Activated B cell treated with CpG ODN at 0.5 μM for 24 hours (primary cell): ENCODE measurements at places on chromosomes 2 and 18. TPM values are rescaled to one million over a fixed set of nuclear protein-coding genes. Genes with fewer than 3 reads are reported as not detected.

ZNF521 gene
- total RNA-seq, result 0.16 and 0.61 TPM in 2 replicates

GPR35 gene
- 1.6 TPM in 2 replicates for total RNA-seq

FAP gene
- total RNA-seq, result not detected in 2 replicates

BIN1 gene
- 62.5 and 63.5 TPM in 2 replicates for total RNA-seq

CLEC4F gene
- total RNA-seq, result not detected in 2 replicates

SETBP1 gene
- 65.5 and 72.8 TPM in 2 replicates for total RNA-seq

EMILIN1 gene
- total RNA-seq, result 0.29 and 0.69 TPM in 2 replicates

IL18R1 gene
- 1.7 and 2.2 TPM in 2 replicates for total RNA-seq

MARCHF4 gene
- total RNA-seq, result not detected in 2 replicates

ITGAV gene
- total RNA-seq, result 2.6 and 4.1 TPM in 2 replicates

TGFA gene
- total RNA-seq, result 0.31 and 0.51 TPM in 2 replicates

SNTG2 gene
- total RNA-seq, result 0.88 and 2.2 TPM in 2 replicates

CAVIN2 gene
- total RNA-seq, result not detected in 2 replicates

HRH4 gene
- total RNA-seq, result not detected in 2 replicates

NCOA1 gene
- 44.9 and 49.5 TPM in 2 replicates for total RNA-seq

CD207 gene
- not detected in 2 replicates for total RNA-seq

SGPP2 gene
- 12.4 and 12.7 TPM in 2 replicates for total RNA-seq

RAX gene
- not detected in 2 replicates for total RNA-seq

EPB41L3 gene
- total RNA-seq, result 0.34 and 0.73 TPM in 2 replicates

CFAP65 gene
- total RNA-seq, result not detected in 2 replicates

GPR75 gene
- 5.7 and 6.3 TPM in 2 replicates for total RNA-seq

FOXI3 gene
- not detected in 2 replicates for total RNA-seq

LRATD1 gene
- not detected in 2 replicates for total RNA-seq

LOXHD1 gene
- not detected in 2 replicates for total RNA-seq
